NCI-H1417 treated with DMSO at 0.1 percent for 48 hours (cell line): ENCODE measurements at places on chromosomes 16 and 17.

- no peak for DNase-seq
Observed at GRCh38 chr16:14304891-14305460, 233.9 kb downstream of the MRTFB start.

GRCh38 chr16:58970775-58971174 lies 236.7 kb upstream of the GOT2 start:
- DNase-seq = no peak

DNA sequence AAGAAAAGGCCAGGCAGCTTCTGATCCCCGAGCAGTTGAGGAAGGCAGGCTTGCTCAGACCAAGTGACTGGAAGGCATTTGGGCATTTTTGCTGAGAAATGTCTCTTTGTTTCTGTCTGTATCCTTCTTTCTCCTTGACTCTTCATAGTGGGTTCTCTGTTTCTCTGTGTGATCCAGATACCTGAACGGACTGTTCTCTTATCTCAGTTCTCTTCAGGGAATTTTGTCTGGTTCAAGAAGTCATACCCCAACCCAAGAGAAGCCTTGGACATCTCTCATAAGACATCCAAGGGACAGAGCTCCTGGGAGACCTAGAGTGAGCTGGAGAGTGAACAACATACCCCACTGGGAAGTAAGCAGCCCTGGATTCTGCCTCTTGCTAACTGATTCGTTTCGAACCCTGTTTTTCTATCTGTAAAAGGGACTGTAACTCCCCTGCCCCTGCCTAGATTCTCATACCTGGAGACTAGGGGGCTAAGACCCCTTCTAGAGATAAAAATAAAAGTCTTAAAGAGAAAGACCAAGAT lies 541 bp downstream of the CCL3 start:
- no peak for DNase-seq

GRCh38 chr16:85306071-85306792 lies 194.0 kb upstream of the CIBAR2 start:
- no peak for DNase-seq

DNA sequence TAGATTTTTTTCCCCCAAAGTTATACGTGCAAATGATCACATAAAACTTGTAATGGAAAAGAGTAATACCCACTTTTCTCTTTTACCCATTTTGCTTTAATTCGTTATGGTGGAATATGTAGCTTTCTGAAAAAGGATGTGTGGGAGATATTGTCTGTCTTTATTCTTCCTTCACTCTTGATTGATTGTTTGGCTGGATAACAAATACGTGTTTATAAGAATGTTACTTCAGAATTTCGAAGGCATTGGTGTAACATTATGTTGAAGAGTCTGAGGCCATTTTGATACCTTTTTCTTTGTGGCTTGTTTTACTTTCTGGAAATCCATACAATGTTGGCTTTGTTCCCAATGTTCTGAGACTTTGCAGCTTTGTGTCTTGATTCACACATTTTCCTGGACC lies 71.4 kb downstream of the BCAS3 start:
- no peak for DNase-seq

- no peak for DNase-seq
Observed at GRCh38 chr16:86052115-86052670, 153.2 kb downstream of the IRF8 start.

DNA sequence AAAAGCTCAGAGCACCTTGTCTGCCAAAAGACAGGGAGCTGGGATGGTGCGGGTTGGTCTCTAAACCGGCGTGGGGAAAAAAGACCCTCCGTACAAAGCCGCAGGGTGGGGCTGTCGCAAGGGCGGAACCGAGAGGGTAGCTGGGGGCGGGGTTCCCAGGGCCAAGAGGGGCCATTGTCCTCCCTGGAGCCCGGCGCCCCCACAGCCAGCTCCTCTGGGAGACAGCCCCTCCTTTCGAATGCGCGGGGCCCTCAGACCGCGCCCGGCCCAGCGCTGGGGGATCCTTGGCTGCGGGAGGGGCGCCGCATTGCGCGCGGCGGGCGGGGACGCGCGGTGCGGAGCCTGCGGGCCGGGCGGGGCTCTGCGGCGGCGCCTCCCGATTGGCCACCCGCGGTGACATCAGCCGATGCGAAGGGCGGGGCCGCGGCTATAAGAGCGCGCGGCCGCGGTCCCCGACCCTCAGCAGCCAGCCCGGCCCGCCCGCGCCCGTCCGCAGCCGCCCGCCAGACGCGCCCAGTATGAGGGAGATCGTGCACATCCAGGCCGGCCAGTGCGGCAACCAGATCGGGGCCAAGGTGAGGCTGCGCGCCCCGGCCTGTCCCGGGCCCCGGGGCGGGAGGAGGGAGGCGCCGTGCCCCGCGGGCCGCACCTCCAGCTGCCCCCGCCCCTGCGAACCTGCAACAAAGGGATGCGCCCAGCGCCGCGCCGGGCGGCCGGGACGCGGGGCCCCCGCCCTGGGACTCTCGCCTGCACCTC lies at the start of gene TUBB3:
Gene TUBB3, plus strand, starts transcription at position 459 of the 756 bp plus-strand sequence. Its CDS starts 60 bp downstream, at position 519.
- DNase-seq = no peak
